Stimulated activated CD4-positive, alpha-beta T cell treated with anti-CD3 and anti-CD28 coated beads, Interleukin-15, amount 100 ng/mL, for 24 hours (primary cell): ENCODE measurements at places on chromosomes 13 and 19.

GRCh38 chr13:31115616-31116015 lies 46.1 kb downstream of the HSPH1 start:
- no peak for DNase-seq

DNA sequence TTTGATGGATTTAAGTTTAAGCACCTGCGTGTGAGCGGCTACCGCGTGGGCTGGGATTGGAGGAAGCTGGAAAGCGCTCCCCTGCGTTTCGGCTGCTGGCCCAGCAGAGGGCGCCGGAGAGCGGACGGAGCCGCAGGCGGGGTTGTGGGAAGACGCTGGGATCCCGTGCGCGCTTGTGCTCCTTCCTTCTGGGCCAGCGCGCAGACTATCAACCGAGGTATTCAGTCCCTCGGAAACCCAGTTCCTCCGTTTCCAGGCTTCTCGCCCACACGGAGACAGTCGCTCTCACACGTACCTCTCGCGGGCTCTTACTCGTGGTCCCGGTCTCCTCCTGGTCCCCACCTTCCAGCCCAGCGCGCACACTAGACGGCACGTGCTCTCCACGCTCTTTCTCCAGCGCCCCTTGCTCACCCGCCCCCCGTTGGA lies 28.8 kb downstream of the EPN1 start:
- DNase-seq, result peak; percentile 69

DNA sequence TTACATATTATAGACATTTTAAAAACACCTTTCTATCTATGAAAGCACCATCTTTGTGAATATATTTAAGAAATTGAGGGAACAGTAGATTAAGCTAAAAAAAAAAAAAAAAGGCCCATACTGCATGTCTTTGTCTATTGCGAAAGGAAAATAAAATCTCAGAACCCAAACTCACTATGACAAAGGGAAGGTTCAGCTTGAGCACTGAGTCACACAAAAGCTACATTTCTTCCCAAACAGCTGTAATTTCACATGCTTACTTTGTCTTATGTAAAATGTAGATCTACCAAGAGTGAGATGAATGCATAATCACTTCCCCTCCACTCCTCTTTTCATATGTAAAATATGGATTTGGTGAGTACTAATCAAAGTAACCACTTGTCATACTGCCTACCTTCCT lies 640.1 kb upstream of the KLF12 start:
- no peak for DNase-seq

GRCh38 chr19:31383553-31383952 lies 34.3 kb upstream of the TSHZ3 start:
- no peak for DNase-seq

GRCh38 chr13:92827503-92827902 lies 399.1 kb upstream of the GPC6 start:
- DNase-seq, result no peak

DNA sequence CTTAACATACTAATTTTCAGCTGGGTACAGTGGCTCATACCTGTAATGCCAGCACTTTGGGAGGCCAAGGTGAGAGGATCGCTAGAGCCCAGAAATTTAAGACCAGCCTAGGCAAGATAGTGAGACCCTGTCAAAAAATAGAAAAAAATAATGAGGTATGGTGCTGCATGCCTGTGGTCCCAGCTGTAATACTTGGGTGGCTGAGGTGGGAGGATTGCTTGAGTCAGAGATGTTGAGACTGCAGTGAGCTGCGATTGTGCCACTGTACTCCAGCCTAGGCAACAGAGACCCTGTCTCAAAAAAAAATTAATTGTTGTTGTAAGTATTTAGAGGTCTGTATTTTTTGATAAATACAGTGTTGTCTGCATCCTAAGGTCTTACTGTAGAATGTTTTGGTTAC lies 66.8 kb downstream of the FNDC3A start:
- DNase-seq, result no peak
